Stimulated activated CD4-positive, alpha-beta T cell treated with anti-CD3 and anti-CD28 coated beads, TNF-alpha, amount 100 ng/mL, for 4 hours (primary cell): ENCODE measurements at places on chromosomes 11 and 22.

GRCh38 chr11:126225295-126225665 is 13.7 kb downstream of the FAM118B start:
- no peak for DNase-seq

DNA sequence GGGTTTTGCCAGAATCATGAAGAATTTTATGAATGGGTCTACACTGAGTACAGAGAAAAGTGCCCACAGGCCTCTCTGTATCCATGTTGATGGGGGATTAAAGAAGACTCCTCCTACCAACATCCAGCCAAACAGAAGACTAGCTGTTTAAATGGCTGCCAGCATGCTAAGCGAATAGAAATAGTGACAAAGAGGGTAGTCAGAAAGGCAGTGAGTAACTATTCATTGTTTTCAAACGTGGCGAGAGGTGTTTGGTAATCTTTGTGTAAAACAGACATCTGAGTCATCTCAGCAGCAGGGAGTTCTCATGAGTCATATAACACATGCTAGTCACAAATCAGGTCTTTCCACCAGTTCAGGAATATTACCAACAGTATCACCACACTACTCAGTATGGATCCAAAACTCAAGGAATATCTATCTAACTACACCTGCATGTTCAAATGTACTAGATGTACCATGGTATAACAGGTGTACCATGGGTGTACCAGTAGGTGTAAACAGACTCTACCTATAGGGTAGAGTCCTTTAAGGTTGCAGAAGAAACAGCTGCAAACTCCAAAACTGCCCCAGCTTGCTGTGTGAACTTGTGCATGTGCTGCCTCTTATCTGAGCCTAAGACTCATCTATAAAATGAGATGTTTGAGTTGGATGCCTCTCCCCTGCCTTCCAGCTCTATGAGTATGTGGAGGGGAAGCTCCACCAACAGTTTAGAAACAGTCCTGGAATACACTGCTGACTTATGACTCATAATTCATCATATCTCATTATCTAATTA is 82.0 kb downstream of the SLC1A2 start:
- DNase-seq, result no peak

GRCh38 chr11:2377511-2378443 is 667 bp downstream of the CD81 start:
- DNase-seq, result peak; percentile 57

DNA sequence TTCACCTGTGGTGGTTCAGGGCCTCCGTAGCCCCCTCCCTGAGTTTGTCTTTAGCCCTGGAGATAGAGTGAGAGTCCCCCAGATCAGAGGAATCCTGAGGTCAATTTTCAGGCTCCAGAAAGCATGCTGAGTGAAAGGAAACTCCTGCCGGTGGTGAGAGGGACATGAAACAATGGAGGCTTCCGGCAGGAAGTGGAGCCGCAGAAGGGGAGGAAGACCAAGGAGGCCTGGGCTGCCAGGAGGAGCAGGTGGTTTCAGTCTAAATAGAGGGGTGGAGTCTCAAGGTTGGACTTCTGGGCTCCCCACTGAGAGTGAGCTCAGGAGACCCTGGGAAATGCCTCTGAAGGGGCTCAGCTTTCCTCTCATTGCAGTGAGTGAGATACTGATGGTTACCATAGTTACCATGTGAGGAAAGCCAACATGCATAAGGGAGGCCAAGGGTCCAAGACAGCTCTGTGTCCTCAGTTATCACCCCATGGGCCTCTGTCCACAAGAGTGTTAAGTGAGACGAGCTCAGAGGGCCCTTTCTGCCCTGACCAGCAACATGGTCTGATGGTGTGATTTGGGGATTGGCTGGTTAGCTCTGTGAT is 10.7 kb downstream of the SLCO2B1 start:
- no peak for DNase-seq

DNA sequence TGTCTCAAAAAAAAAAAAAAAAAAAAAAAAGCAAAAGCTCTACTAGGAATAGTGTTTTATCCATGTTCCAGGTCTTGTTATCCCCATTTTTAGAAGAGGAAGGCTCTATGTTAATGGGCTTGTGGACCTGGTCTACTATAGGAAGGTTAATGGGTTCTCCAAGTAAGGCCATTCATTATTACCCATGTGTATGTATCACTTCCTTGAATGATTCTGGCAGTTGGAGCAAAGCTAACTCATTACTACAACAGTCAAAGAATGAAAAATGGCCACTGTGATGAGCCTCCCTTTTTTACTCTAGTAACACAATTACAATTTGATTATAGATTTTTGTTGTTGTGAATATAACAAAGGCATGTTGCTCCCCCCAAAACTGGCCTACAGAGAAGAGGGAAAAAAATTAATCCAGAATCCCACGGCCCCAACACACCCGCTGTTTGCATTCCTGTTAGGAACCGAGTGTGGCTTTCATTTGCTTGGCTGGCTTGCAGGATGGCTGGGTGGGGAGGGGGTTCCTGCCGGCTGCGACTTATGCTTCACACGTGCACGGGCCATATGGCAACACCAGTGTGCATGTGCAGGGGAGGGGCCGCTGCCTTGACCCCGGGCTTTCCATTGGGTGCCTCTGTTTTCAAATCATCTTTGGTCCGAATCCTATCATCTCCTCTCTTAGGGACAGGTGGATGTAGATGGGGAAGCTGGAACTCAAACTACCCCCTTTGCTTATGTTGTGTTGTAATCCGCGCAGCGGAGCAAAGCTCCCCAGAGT is 148.8 kb downstream of the HIPK3 start:
- no peak for DNase-seq

GRCh38 chr11:106925245-106925644 is 93.0 kb downstream of the GUCY1A2 start:
- DNase-seq, result no peak

DNA sequence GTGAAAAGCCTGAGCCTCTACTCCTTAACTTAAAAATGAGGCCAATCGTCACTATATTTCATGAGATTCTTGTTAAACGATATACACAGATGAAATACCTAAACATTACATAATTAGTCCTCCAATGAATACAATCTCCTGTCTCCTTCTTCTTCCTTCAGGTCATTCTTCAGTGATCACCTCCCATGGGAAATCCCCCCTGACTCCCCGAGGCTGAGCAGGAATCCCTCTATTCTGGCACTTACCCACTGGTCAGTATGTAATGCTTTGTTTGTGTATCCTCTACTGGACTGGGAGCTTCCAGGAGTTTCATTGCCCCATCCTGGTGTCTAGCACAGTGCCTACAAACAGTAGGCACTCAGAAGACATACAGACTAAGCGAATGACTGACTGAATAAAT is 52.3 kb downstream of the RAB38 start:
- no peak for DNase-seq

DNA sequence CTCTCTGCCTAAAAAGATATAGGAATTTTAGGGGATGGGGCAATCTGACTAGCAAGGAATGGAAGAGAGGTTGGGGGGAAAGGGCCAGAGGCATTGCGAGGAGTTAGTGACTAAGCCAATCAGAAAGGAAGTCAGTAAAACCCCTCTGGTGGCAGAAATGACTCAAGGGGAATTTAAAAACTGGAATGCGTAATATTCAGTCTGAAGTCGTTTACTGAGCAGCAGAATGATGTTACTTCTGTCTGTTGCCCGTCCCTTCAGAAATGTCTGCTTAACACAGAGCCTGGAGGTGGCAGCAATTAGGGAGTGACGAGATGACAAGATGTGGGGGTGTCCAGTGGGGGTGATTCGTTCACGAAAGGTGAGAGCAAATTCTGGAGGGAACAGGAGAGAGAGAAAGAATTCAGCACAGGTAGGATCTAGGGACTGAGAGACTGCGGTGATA is 107.7 kb upstream of the CLMP start:
- DNase-seq, result no peak

DNA sequence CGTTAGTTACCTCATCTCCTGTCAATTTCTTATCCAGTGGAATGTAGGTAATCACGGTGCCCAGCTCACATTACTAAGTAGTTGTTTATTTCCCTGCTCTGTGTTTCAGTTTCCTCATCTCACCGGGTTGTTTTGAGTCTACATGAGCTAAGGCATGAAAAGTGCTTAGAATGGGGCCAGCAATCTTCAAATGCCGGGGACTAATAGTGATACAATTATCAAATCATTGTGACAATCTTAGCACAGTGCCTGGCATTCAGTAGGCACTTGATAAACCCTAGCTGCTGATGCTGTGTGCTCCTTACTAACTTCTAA is 53.3 kb upstream of the CD5 start:
- no peak for DNase-seq

GRCh38 chr11:57260937-57261783 is 24.1 kb upstream of the APLNR start:
- DNase-seq, result no peak

- no peak for DNase-seq
These were observed 14.2 kb downstream of the ARRB1 start for GRCh38 chr11:75337195-75337654.

DNA sequence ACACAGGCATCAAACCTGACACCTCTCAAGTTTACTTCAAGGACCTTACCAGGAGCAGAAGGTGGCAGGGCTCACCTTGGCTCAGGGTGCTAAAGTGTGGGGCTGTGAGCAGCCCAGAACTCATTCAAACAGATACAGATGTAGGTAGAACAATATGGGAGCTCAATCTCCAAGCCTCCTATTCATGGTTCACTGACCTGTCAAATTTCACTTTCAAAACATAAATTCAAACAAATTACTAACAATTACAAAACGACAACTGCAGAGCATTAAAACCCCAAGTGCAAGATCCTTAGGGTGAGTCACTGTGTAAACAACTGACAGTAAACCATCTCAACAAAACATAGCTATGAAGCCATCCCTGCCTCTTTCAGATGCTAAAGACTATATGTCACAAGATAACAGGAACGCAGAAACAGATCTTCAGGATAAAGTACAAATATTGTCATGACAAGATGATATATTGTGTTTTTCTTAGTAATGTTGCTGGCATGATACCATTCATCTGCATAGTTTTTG is 303.5 kb upstream of the ANO3 start:
- no peak for DNase-seq

DNA sequence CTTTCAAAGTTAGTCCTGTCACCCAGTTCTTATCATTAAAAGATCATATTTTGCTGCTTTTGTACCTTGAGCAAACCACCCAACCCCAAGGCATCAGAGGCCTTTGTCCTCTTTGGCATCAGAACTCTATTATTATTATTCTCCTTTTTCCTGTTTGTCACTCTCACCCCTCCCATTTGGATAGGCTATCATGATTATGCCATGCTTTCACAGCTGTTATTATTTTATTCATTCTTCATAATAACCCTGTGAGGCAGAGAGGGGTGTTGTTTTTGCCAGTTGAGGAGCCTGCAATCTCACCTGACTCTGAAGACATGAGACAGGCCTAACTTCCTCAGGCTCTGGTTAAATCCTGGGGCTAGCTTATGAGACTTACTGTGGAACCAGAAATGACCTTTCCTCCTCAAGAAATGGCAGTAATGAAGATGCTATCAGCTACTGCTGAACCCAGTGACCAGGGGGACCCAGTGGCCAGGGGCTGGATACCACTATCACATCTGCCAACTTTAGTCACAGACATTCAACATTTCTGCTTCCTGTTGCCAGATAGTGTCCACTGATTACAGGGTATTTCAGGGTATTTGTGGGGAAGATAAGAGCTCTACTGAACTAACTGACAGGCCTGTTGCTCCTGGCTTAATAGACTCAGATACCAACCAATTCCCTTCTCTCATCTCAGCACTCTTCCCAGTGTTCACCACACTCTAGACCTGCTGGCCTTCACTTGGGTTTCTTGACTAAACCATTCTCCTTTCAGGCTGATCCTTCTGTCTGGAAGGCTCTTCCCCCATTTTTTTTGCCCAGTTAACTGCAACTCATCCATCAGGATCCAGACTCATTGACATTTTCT is 11.8 kb upstream of the SWAP70 start:
- no peak for DNase-seq
